Activated T-helper 1 cell treated with anti-CD3 and anti-CD28 coated beads, Interleukin-12 subunit alpha, Interleukin-12 subunit beta, Interleukin-2, Interleukin-4 antibody, amounts not matched to agents 30 ng/mL and 10 ng/mL and 1 ng/mL, durations not matched to agents 14 hours and 24 hours and 36 hours (primary cell): ENCODE measurements at places on chromosomes 4 and X.

GRCh38 chr4:99818661-99819060 lies 2.0 kb downstream of the DAPP1 start:
- no peak for DNase-seq

GRCh38 chr4:27094783-27095182 lies 234.1 kb downstream of the STIM2 start:
- DNase-seq, result no peak

DNA sequence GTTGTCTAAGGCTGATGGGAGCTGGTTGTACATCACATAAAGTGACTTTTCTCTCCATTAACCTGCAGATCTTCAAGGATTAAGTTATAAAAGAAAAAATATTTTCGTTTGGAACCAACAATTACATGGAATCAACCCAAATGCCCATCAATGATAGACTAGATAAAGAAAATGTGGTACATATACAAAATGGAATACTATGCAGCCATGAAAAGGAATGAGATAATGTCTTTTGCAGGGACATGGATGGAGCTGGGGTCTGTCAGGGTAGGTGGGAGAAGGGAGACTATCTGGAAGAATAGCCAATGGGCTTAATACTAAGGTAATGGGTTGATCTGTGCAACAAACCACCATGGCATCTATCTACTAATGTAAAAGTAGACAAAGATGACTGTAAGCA lies 313.2 kb downstream of the FSTL5 start:
- DNase-seq, result no peak

DNA sequence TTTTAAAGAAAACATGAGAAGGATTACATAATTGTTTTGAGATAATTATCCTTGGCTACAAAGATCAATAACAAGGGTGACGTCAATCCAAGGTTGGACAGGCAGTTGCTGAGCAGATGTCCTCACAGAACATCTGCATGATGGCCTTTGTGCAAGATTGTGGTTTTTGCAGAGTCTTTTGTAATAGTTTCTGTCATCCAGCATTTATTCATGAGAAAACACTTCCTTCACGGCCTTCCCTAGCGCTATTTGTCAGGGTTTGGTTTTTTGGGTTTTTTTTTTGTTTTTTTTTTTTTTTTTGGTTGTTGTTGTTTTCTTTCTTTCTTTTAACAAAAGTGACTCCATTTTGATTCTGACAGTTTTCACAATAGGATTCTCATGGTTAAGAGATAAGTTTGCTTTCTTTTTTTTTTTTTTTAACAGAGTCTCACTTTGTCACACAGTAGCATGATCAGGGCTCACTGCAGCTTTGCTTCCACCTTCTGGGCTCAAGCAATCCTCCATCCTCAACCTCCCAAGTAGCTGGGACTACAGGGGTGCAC lies 31.5 kb upstream of the ELF2 start:
- DNase-seq, result no peak

GRCh38 chrX:55074851-55075467 lies at the start of gene PAGE2B:
PAGE2B (plus strand) TSS chrX:55075030; CDS start chrX:55076042, 1,012 bp downstream.
- no peak for DNase-seq

DNA sequence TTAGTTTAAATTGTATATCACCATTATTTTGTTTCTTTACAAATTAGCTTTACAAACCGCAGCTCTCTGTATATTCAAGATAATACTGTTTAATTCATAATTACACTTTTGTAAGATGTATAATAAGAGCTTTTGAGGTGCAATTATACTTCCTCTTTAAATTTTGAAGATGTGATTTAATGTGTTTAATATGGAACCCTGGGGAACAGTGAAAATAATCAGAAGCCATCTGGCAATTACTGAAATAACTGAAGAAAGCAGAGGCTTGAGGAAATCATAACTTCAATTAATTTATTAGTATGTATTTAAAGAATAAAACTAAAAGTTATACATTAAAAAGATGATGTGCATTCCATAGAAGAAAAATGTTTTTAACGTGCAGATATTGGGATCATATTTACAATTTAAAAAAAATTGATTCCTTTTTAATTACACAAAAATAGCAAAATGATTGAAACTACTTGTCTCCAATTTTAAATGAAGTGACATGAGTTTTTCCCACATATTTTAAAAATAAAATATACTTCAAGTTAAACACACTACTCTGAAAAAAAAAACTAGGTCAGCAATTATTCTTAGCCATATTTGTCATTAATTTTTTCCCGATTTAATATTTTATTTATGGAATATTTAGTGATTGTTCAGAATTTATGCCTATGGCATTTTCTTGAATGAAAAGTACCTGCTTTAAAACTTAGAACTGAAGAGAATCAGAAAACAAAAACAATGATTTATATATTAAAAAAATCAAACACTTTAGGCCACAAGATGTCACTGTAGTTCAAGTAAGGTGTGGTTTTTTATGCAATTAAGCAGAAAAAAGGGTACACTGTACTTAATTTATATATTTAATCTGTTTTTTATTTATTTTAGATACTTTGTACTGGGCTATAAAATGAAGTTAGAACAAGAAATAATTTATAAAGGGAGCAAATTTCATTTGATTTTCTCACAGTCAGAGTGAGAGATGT lies 942.7 kb upstream of the NDST4 start:
- no peak for DNase-seq

GRCh38 chrX:145821898-145822571 lies 4.4 kb downstream of the SLITRK2 start:
- no peak for DNase-seq

- DNase-seq, result no peak
These were observed 193.1 kb downstream of the PARM1 start for GRCh38 chr4:75126058-75126457.

- DNase-seq, result no peak
These were observed 6.5 kb downstream of the DMD start for GRCh38 chrX:33204889-33205288.

- DNase-seq, result no peak
These were observed 74.9 kb upstream of the CBR4 start for GRCh38 chr4:169084954-169085353.

DNA sequence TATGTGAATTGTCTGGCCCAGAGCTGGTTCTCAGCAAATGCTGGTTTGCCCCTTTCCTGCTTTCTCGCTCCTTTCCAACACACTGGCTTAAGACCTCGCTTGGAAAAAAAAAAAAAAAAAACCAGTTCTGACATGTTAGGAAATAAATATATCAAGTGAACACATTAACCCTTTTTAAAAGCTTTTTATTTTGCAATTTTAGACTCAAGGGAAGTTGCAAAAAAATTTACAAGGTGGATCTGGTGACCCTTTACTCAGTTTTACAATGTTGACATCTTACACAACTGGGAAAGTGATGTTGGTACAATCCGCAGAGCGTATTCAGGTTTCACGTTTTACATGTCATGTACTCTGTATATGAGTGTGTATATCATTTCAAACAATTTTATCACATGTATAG lies 100.1 kb downstream of the RTL5 start:
- no peak for DNase-seq

- DNase-seq, result no peak
These were observed 66.1 kb downstream of the NR3C2 start for GRCh38 chr4:148376151-148376550.

DNA sequence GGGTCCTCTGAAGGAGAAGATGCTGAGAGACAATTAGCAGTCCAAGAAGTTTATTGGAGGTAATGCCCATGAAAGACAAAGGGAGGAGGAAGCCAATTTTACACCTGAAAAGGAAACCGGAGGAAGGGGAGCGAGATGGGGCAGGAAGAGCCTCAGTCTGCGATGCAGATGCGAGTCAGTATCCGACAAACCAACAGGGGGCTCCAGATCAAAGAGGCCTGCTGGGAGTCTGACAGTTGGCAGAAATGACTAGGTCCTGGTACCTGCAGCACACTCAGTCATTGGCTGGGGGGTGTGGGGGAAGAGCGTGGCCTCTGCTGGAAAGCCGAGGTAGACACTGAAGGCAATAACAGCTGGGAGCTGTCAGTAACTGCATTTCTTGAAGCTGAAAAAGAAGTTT lies 231.1 kb upstream of the CENPE start:
- DNase-seq, result no peak

- no peak for DNase-seq
These were observed 469.4 kb downstream of the CFAP47 start for GRCh38 chrX:36388901-36389300.

DNA sequence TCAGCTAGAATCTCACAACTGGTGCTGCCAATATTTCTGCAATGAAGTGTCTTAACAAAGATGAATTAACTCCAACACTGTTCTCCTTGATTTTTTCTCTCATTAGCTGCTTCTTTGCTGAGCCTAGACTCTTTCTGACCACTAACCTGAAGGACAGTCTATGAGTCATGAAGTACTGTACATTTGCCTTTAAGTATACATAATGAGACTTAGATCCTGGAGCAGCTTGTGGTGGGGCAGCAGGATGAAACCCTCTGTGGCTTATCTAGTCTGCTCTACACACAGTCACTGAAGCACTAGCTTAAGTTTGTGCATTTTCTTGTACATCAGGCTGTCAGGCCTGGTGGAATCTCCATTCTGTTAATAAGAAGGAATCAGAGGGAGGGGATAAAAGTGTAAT lies 307.4 kb upstream of the SMIM31 start:
- no peak for DNase-seq

- peak; percentile 21 for DNase-seq
These were observed 556.3 kb downstream of the PPARGC1A start for GRCh38 chr4:23333556-23333945.

GRCh38 chr4:186487726-186488125 lies 67.6 kb downstream of the MTNR1A start:
- no peak for DNase-seq

GRCh38 chr4:180668732-180669131 lies 1574.5 kb upstream of the TENM3 start:
- DNase-seq, result no peak
